ENCODE measurements at places on chromosomes 16 and 17. TPM values are rescaled to one million over a fixed set of nuclear protein-coding genes. Genes with fewer than 3 reads are reported as not detected.

PRR11 gene
- 28.6 TPM for total RNA-seq

TPPP3 gene
- not detected for total RNA-seq

NIP7 gene
- total RNA-seq = 24.8 TPM

HOXB1 gene
- not detected for total RNA-seq

TBC1D3C gene
- not detected for total RNA-seq

CDR2L gene
- total RNA-seq = 45.5 TPM

AIPL1 gene
- not detected for total RNA-seq

CDK10 gene
- total RNA-seq = 72.0 TPM

NUBP2 gene
- total RNA-seq = 67.0 TPM

ADAD2 gene
- 0.17 TPM for total RNA-seq

ABCC6 gene
- total RNA-seq = not detected

SLC12A3 gene
- not detected for total RNA-seq

GRB7 gene
- total RNA-seq = 14.6 TPM
